SJCRH30 (cell line): ENCODE measurements at places on chromosomes 6 and 20.

DNA sequence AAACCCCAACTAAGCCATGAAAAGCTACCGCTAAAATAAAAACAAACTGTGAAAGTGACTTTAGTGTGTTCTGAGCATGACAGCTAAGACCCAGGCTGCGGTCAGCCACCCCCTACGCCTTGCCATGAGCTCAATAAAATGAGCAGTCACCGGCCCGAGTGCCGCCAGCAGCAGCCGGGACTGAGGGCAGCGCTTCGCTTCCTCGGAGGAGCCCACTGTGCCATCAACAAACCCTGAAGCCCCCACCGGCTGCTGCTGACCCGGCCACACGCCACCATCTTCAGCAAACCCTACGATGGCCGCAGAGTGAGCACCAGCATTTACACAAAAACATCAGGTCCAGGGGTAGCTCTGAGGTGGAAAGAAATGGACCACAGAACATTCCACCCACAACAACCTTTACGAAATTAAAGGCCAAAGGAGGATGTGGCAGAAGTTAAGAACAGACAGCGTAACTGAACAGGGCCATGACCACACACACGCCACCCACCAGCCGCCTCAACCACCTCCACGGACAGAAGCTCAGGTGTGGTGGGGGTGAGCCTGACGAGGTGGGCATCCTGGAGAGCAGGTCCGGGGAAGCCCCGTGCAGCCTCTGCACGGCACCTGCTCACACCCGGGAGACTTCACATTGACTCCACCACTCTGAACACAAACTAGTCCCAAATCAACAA is 67.0 kb downstream of the THBS2 start:
- peak; percentile 75 for DNase-seq

DNA sequence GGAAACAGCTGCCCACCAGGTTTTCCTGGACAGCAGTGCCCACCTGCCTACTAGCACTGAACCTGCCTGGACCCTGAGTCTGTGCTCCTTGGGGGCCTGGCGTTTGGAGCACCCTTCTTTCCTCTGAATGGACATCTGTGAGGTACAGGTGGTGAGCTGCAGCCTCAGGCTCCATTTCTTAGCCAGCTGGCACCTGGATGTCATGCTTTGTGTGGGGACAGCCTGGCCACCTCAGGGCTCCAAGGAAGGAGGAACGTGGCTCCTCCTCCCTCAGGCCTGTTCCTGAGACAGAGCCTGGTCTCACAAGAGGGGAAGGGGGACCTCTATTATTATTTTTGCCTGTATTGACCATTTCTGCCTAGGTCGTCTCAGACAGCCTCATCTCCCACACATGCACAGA is 8.1 kb downstream of the TMEM151B start:
- DNase-seq: no peak

DNA sequence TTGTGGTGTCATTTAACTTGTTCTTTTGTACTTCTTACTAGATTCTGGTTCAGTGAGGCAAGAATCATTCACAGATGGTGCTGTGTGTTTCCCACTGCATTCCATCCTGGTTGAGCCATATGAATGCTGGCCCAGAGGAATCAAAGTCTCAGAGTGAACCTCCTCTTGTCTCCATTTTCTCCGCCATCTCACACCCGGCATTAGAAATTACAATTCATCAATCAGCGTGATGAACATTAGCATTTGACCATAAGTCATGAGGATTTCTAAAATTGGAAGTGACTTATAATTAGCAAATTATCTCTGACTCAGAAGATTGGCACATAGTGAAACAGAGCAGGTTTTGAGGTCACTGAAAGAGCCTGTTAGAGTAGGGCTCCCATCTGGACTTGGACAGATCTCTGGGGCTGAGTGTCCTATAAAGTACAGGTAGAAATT is 25.2 kb downstream of the TNFAIP3 start:
- no peak for DNase-seq

- peak; percentile 69 for DNase-seq
Observed at GRCh38 chr6:137717074-137718073, 149.7 kb upstream of the TNFAIP3 start.

GRCh38 chr20:47642624-47643023 is 140.9 kb downstream of the NCOA3 start:
- DNase-seq: no peak

DNA sequence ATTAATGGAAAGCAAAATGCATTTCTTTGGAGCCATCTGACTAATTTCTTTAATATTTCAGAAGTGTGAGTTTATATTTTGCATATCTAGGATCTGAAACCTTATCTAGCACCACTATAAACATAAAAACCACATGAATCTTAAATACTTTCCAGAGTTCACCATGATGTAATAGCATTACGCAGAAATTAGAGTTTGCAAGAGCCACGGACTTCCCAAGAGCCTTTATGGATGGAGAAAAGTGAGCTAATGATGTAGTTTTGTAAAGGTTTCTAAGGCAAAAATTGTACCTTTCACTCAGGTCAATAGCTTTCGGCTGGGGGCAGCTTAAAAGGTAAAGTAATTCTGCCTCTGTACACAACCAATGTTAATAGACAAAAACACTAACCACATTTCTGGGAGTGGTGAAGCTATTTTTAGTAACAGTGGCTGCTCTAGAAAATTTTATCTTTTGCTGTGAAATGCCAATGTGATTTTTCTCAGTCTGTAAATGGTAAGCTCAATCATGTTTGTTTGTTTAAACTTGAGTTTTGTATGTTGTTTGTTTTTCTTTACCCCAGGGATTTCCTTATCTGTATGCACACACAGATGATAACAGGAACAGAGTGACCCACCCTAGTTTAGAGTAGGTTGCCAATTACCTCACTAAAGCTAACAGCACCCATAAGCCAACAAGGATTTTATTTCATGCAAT is 80.5 kb downstream of the FILIP1 start:
- DNase-seq: no peak

DNA sequence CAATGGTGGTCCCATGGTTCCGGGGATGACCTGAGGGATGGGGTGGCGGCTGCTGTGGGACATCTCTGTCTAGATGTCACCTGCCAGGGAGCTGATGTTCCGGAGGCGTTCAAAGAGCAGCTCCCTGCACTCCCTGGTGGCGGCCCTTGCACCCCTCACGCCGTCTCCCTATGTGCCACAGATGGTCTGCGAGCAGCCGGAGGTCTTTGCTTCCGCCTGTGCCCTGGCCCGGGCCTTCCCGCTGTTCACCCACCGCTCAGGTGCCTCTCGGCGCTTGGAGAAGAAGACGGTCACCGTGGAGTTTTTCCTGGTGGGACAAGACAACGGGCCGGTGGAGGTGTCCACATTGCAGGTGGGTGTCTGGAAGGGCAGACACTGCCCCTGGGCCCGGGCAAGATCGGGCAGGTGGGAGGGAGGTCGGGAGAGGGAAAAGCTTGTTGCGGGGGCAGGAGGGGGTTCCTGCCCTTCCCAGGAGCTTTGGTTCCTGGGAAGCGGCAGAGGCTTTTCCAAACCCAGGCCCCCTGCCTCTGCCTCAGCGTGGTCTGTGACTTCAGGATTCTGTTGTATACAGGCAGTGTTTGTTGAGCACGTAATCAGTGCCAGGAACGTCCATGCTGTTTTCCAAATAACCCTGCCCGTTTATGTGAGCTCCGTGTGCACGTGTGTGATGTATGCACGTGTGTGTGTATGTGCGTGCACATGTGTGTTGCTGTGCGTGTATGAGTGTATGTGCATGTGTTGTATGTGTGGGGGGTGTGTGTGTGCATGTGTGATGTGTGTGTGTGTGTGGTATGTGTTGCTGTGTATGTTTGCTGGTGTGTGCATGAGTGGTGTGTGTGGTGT is 1.9 kb downstream of the NPEPL1 start:
- no peak for DNase-seq

DNA sequence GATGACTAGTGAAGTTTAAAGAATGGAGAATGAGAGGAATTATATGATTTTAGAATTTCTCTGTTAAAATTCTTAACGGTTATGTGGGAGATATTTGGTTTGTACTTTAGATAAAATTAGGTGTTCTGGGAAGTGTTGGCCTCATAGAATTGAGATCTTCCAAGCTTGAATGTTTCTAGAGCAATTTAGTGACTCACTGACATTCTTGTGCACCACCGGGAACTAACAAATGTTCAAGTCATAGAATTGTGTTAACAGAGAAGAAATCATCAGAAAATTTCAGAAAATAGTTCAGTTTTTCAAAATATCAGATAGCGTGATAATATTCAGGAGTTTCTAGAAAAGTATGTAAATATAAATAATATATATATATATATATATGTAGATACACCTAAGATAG is 67.9 kb upstream of the BMP5 start:
- no peak for DNase-seq

GRCh38 chr6:41226752-41227151 is 1.4 kb upstream of the TREML4 start:
- DNase-seq: no peak

GRCh38 chr20:57624124-57624523 is 3.9 kb upstream of the ZBP1 start:
- no peak for DNase-seq

DNA sequence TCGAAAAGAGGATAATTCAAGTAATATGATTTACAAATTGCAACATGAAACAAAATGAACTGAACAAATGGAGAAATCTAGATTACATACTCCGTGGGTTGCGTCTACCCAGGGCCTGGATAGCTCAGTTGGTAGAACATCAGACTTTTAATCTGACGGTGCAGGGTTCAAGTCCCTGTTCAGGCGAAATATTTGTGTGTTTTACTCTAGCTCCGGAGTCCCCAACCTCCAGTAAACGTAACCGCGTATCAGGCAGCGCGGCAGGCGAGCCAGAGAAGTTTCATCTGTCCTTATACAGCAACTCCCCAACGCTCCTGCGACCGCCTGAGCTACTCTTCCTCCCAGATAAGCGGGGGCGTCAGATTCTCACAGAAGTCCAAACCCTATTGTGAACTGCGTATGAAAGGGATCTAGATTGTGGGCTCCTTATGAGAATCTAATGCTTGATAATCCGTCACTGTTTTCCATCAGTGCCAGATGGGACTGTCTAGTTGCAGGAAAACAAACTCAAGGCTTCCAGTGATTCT is 176.1 kb downstream of the TRIM27 start:
- peak; percentile 26 for DNase-seq

- DNase-seq: no peak
Observed at GRCh38 chr6:85353012-85353411, 96.9 kb upstream of the NT5E start.

DNA sequence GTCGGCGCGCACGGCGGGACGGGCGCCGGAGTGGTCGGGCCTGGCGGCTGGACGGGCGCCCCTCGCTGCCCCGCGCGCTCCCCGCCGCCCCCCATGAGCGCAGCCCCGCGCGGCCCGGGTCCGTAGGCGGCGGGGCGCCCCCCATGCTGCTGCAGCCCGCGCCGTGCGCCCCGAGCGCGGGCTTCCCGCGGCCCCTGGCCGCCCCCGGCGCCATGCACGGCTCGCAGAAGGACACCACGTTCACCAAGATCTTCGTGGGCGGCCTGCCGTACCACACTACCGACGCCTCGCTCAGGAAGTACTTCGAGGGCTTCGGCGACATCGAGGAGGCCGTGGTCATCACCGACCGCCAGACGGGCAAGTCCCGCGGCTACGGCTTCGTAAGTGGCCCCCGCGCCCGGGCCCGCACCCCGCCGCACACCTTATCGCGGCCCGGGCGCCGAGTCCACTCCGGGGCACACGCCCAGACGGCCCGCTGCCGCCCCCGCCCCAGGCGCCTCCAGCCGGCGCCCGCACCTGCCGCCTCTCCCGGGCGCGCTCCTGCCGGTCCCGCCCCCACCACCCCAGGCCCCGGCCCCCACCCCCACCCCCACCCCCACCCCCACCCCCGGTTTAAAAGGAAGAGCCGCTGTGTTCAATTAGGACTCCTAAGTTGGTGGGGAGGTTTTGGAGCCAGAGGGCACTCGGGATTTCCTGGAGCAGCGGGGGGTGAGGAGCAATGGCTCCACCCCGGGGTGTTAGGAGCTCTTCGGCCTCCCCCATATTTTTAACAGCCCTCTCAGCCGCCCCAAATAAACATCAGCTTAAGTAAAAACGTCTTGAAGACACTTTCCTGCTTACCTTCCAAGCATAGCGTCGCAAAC is 474 bp downstream of the RBM38 start:
- DNase-seq: no peak

GRCh38 chr6:44177691-44178423 is 19.2 kb downstream of the CAPN11 start:
- DNase-seq: no peak

- DNase-seq: no peak
Observed at GRCh38 chr6:14787250-14787649, 458.6 kb upstream of the JARID2 start.

DNA sequence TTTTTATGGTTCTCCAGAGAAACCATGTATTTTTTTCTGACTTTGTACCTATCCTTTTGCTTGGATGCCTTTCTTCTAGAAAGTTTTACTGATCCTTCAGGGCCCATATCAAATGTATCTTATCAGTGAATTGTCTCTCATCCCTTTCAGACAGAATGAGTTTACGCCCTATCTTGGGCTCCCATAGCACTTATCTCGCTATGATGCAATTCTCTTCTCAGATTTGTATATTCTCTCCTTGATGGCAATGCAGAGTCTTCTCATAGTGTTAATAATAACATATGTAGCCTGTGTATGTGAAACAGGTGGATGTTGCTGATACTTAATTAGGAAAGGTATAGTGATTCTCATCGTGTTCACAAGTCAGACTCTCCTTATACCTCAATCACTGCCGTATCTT is 336.2 kb downstream of the UTRN start:
- DNase-seq: no peak

DNA sequence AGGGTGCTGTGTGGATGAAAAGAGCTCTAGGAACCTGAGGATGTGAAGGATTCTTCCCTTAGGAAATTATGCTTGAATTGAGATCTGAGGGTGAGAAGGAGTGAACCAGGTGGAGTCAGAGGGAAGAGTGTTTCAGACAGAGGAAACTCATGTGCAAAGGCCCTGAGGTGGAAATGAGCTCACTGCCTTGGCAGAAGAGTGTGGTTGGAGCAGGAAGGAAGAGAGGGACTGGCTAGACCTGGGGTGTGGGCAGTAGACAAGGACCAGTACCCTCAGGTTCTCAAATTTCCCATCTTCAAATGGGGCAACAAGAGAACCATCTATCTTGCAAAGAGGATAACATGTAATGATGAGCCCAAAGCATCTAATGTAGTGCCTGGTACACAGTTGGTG is 24.0 kb upstream of the GTSF1L start:
- no peak for DNase-seq

DNA sequence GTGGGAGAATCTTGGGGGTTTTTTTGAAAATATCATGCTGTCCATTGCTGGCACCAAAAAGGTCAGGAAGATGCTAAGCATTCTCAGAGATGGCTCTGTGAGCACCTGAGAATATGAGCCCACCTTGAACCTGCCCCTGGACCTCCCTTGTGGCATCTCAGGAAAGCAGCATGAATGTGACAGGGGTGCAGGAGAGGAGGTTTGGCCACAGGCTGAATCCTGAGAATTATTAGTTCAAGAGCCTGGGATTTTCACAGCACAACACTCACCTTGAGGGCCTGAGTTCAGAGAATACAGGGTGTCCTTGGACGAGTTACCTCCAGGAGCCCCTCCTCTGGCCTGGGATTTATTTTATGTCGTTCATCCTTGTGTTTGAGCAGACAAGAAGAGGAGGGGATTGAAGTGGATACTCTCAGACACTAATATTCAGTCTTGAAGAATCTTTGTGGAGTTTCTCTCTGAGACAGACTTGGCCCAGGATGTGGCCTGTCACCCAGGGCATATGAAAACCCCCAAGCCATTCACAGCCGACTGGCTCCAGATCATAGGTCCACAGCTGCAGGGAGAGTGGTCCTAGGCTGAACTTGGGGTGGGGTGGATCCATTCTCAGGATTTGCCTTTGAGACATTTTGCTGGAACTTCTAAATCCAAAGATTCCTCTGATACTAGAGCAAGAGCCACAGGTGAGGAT is 390.8 kb downstream of the RNGTT start:
- DNase-seq: no peak
